ENCODE measurements at places on chromosomes 5 and 9.

GRCh38 chr5:58793888-58794657 lies 211.2 kb downstream of the RAB3C start:
- no peak for DNase-seq

- no peak for DNase-seq
Measured at GRCh38 chr9:131262327-131263032, 13.8 kb downstream of the FAM78A start.

DNA sequence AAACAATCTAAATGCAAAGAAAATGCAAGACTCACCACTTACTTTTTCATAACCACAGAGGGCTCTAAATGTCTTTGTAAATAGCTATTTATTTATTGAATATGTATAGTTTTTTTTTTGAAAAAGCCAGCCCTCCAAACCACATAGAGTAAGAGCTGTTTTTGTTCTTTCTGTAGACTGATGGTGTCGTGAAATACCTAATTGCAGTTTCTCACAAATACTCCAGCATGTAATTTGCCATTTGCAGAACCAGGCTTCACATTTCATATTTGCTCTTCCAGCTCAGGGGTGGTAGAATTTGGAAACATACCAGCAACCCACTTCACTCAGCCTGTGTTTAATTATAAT lies 159.8 kb downstream of the TMC1 start:
- DNase-seq = no peak

- DNase-seq = peak; percentile 65
Measured at GRCh38 chr9:124146031-124146561, 111.7 kb upstream of the NEK6 start.

DNA sequence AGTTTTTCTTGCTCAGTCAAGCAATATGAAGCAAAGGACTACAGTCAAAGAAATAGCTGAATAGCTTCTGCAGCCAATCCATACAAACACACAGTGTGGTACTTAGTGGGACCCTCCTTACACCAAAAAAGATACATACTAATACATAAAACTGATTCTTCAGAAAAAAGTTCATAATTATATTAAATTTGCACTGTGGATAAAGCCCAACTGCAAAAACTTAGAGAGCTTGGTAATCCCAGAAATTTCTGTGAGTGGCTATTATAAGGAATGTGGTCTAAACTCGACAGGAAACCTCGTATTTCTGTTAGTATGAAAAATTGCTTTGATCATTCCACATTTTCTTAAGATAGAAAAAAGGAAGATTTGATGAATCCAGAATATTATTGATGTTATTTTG lies 245.4 kb downstream of the FBXL17 start:
- DNase-seq = no peak

DNA sequence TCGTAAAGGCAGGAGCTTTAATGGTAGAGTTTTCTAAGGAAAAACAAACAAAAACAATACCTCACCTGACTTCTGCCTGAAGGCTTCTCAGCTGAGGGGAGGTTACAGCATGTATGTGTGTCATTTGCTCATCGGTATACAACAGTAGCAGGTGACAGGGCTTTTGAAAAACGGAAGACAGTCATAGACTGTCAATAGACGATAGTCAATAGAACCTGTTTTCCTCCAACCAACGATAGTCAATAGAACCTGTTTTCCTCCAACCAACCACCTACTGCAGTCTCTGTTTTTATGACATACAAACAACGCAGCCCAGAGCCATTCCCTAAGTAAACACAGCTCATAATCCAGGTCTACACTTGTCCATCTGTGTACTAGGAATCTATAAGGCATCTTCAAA lies 74.6 kb downstream of the RETREG1 start:
- no peak for DNase-seq

GRCh38 chr5:122434205-122434970 lies 122.4 kb downstream of the SNCAIP start:
- DNase-seq = no peak

DNA sequence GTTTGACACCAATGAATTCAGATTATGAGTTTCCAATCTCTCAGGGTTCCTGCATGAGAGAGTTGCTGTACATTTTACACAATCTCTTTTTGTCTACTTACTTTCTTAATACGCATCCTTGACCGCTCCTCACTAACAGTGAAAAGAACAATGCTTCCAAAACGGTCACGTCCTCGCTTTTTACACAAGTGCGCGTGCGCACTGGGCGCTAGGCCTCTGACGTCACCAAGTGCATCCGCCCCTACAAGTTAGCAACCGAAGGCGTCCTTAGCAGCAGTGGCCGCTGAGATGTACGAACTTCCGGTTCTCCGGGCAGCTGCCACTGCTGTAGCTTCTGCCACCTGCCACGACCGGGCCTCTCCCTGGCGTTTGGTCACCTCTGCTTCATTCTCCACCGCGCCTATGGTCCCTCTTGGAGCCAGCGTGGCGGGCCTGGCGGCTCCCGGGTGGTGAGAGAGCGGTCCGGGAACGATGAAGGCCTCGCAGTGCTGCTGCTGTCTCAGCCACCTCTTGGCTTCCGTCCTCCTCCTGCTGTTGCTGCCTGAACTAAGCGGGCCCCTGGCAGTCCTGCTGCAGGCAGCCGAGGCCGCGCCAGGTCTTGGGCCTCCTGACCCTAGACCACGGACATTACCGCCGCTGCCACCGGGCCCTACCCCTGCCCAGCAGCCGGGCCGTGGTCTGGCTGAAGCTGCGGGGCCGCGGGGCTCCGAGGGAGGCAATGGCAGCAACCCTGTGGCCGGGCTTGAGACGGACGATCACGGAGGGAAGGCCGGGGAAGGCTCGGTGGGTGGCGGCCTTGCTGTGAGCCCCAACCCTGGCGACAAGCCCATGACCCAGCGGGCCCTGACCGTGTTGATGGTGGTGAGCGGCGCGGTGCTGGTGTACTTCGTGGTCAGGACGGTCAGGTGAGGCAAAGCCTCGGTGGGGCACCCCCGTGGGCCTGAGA lies at the start of gene FAM174A:
FAM174A (plus strand) TSS at position 315 of the 946 bp plus-strand sequence; CDS start at position 472, 157 bp downstream.
- peak; percentile 92 for DNase-seq

Data from HCEC 1CT (cell line).